ENCODE measurements at places on chromosomes 1 and 21. TPM values are rescaled to one million over a fixed set of nuclear protein-coding genes. Genes with fewer than 3 reads are reported as not detected.

MTARC1 gene
- 6.9 TPM for total RNA-seq

CLCA4 gene
- total RNA-seq, result not detected

TFF1 gene
- not detected for total RNA-seq

ELAPOR1 gene
- total RNA-seq, result 0.19 TPM

SAMD11 gene
- total RNA-seq, result 1.5 TPM

PRELP gene
- 22.9 TPM for total RNA-seq

LGR6 gene
- 3.9 TPM for total RNA-seq

RIPK4 gene
- total RNA-seq, result 0.08 TPM

MXRA8 gene
- 21.7 TPM for total RNA-seq

GPR25 gene
- total RNA-seq, result not detected

ABCG1 gene
- 7.3 TPM for total RNA-seq

WLS gene
- 93.2 TPM for total RNA-seq

CR1L gene
- not detected for total RNA-seq

NBPF20 gene
- total RNA-seq, result 0.62 TPM

All from Right ventricle myocardium superior (tissue), 1 donor.